ENCODE measurements at places on chromosomes 5 and 9.

DNA sequence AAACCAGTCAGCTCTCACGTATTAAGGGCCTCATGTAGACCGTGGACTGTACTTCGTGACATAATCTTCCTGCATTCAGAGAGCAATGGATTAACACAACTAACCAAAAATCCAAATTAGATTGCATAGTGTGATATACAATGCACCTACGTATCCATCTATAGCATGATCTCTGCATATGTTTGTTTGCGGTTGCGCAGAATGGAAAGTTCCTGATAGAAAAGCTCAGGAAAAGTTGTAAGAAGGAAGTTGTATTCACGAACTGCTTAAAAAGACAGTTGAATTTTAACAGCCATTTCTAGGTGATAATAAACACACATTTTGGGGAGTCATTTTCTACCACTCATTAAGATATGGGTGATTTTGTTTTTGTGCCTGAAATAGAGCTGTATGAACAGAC is 869.0 kb downstream of the TLE4 start:
- no peak for DNase-seq

- no peak for DNase-seq
Observed at GRCh38 chr5:145340099-145340498, 495.0 kb downstream of the PRELID2 start.

DNA sequence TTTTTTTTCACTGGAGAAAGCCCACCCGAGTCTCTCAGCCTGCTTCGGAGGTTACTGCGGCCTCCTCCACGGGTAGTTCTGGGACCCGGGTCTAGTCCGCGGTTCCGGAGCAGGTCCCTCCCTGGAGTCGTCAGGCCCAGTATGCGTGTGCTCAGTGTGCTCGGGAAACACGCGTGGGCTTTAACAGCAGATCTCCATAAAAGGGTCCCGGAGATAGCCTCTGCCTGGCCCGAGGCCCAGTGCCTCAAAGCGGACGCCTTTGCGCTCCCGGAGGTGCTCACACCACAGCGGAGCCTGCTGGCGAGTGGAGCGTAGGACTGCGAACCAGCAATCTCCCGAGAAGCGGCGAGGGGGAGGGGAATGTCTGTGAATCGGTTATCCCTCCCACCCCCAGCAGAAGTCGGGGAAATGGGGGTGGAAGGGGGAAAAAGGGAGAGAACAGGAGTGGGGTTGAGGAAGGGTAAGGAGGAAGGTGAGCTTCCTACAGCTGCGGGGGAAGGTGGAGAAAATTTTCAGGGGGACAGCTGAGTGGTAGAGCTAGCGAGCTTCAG is 28.7 kb downstream of the CDKN2A start:
- DNase-seq: peak; percentile 85

DNA sequence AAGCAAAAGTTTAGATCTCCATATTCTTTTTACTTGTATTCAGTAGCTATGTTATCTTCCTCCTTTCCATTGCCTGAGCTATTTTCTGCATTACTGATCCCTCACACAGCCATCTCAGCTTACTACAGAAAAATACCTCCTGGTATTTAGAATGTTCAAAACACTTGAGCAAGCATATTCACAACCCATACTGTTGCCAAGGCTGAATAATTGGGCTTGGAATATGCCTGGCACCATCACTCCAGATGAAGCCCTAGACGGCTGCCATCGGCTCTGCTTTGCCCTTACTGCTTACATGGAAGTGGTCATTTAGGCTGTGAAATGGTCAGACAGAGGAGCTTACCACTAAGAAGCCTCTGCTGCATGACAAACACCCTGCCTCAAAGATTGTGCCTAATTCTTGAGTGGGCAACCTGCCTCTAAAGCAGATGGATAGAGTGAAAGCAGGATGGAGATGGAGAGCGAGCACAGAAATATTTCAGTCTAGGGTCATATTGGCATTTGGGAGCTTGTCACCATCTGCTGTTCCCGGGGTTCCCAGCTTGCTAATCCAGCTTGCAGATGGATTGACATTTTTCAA is 92.5 kb upstream of the TAS2R1 start:
- DNase-seq: no peak

DNA sequence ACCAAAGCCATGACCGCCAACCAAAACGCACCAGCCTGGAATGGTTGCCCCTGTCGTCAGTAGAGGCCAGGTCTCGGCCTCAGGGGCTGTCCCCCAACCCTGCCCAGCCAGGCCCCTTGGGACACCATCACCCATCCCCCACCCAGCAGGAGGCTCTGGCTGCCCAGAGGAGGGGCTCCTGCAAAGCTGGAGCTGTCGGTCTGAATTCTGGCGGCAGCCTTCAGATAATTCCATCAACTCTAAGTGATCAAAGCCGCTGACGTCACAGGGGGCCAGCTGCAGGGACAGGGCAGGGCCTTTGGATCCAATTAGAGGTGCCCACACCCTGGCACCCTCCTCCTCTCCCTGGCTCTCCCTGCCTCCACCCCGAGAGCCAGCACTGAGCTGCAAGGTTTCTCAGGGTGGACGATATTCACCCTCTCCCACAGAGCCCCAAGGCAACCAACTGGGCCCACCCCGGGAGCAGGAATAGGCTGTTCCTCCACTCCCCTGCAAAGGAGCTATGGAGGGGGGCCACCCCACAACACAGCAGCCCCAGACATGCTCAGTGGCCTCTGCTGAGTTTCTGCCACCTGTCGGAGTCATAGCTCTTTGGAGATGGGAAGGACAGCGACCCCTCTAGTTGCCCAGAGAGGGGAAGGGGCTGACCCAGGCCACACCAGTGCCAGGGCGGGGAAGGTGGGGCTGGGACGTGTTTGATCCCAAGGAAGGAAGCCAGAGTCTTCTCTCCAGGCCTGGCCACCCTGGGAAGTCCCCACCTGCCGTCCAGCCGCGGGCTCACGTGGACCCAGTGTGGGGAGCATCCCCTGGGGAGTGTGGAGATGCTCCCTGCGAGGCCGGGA is 78.4 kb downstream of the NTNG2 start:
- peak; percentile 76 for DNase-seq

DNA sequence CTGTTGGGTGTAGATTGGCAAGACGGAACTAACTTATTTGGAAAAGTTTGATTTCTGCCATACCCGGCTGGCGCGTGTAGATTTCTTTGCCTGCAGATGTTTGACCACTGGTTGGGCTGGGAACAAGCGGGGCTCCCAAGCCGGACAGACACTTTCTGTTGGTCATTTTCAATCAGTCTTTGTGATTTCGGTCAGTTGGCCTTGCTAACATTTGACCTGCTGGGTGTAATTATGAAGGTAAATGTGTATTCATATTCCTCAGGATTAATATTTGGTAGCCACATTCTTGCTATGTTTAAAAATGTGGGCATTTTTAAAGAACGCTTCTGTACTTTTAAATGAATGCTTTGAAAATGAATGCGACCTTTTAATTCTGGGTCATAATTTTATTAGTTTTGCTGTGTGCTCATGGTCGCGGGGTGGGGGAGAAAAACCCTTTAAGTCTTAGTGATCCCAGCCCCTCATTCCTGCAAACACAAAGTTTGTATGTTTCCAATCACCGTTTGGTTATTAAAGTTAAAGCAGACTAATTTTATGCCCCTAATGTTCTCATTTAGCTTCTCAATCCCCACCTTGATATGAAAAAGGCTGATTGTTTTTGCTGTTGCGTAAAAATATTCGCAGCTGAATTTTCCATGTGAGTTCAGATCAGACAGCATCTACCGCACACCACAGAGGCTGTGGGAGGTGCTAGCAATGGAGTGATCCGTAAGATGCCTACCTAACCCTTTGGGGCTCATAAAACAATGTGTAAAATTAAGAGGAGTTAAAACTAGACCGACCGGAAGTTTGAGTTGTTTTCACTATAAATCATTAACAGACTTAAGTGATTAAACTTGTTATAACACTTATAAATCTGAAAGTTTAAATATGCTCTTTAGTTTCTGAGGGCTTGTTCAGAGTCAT is 1.5 kb downstream of the RASGRF2 start:
- peak; percentile 44 for DNase-seq

- DNase-seq: no peak
Observed at GRCh38 chr5:134103397-134103796, 11.1 kb upstream of the TCF7 start.

DNA sequence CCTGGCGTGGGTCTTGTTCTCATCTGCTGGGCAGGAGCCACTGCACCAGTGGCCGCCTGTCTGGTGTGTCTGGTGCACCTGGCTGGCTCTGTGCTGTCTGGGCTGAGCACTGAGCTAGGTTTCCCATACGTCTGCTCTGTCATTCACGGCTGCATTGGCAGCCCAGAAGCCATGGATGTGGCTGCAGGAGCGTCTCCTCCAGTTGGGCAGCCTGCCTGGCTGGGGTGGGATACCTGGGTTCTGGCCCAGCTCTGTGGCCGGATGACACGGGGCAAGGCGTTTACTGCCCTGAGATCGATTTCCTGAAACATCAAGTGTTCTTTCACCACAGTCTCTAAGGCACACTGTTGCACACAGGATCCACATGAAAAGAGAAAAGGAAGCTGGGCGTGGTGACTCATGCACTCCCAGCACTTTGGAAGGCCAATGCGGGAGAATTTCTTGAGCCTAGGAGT is 25.5 kb upstream of the SLC25A51 start:
- no peak for DNase-seq

- no peak for DNase-seq
Observed at GRCh38 chr9:79977510-79978197, 405.9 kb downstream of the TLE4 start.

- DNase-seq: no peak
Observed at GRCh38 chr5:180105827-180106312, 34.3 kb upstream of the RNF130 start.

DNA sequence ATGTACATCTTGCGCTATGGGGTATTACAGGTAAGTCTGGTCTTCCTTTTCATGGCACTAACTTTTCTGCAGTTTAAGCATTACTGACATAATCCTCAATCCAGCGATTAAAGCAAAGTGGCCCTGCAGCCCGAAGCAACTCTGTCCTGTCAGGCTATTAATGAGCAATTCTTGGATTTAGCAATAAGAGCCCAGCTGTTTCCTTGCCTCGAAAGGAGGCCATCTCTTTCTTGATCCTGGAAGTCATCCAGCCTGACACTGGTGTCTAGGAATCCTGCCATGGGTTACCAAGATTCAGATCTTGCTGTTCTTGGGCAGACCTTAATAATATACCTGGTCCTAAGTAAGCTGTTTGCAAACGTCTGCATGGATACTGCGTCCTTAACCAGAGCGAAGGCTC is 102.0 kb downstream of the RFK start:
- no peak for DNase-seq

- DNase-seq: no peak
Observed at GRCh38 chr9:86801246-86801645, 146.1 kb downstream of the GAS1 start.

- DNase-seq: no peak
Observed at GRCh38 chr9:31744589-31744988, 639.9 kb upstream of the ACO1 start.

GRCh38 chr5:127089191-127089590 is 15.9 kb upstream of the C5orf63 start:
- DNase-seq: no peak

DNA sequence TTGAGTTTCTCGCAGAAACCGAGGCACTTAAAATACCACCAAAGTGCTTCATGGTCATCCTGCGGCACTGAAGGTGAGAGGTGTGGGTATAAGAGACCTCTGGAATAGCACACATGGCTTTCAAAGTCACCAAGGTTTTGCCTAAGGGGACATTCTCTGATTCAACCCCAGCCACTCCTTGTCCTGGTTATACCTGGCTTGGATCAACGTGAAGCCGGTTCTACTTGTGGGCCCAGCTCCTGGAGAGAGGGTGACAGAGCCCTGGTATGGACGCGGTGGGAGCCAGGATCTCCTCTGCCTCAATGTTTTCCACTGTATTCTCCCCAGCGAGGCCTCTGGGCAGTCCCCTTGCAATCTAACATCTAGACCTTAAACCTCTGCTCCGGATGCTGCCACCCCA is 132.0 kb downstream of the FSTL4 start:
- no peak for DNase-seq

DNA sequence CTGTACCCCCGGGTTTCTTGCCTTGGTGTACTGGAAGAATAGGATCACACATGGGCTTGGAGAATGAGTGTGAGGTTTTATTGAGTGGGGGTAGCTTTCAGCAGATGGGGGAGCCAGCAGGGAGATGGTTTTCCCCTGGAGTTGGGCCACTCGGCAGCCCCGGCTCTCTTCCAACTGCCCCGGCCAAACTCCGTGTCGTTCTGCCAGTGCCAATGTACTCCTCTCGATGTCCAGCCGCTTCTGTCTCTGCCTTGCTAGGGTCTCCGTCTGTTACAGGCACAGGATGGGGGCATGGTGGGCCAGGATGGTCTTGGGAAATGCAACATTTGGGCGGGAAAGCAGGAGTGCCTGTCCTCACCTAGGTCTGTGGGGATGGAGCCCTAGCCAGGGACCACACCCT is 7.6 kb upstream of the PLPP6 start:
- no peak for DNase-seq

GRCh38 chr9:121637713-121638220 is 13.7 kb upstream of the DAB2IP start:
- no peak for DNase-seq

DNA sequence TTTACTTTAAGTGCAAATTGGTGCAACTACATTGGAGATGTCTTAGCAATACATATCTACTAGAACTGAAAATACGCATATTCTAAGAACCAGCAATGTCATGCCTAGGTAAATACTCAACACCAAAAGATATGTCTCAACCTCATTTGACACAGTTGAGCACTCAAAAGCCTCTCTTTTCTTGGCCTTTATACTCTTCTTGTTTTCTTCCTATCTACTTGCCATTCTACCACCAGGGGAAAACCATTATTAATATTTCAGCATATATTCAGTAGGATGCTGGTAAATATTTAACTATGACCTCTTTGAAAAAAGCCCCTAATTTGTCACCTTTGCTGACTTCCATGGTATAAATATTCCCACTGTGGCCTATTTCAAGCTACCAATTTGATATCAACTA is 443.8 kb downstream of the LRRC70 start:
- no peak for DNase-seq

DNA sequence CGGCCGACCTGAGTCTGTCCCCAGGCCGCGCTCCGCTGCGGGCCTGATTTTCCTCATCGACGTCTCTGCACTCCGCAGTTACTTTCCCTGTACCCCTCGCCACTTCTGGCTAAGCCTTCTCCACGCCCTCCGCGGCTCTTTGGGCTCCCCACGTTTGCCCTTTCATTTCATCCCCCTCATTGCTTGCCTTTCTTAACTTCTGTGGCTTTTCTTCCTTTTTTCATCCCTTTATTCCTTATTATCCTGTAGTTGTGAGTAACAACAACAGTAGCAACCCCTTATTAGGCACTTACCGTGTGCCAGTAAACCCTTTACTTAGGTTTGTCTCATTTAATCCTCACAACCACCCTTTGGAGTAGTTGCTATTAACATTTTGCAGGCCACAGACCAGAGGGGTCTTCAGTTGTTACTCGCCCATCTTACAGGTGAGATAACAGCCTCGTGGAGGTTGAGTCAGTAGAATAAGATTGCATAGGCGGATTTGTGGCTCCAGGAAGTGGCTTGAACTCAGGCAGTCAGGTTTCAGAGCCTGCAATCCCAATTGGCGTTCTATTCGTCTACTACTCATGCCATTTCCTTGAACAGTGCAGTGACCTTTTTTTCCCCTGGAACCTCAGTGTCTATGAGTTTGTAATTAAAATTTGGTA is 724 bp downstream of the TCERG1 start:
- DNase-seq: no peak

GRCh38 chr5:176132471-176133288 is 105.5 kb upstream of the SIMC1 start:
- DNase-seq: no peak

GRCh38 chr9:98719055-98719454 is 10.3 kb upstream of the GABBR2 start:
- DNase-seq: no peak
